Progenitor cell of endocrine pancreas (in vitro differentiated cells): ENCODE measurements at places on chromosomes 5 and 9.

- no peak for DNase-seq
Measured at GRCh38 chr5:137345396-137345795, 153.7 kb downstream of the SPOCK1 start.

DNA sequence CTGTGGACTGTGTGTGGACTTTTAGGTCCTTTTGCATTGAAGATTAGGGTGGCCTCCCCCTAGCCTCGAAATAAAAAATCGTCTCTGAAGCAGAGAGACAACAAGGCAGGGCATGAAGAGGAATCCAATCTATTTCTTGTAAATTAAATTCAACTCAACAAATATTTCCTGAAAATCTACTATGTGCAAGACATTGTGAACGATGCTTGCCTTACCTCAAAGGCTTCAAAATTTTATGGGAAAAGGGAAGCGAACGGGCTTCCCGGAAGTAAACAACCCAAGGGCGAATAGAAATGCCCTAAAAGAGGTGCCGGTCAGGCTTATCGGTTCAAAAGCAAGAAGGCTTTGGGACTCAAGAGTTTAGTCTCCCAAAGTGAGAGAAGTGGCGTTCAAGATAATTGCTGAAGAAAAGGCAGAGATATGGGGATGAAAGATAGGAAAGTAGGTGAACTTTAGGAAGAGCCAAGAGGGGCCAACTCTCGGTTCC lies 525 bp downstream of the KIF24 start:
- DNase-seq = no peak

- no peak for DNase-seq
Measured at GRCh38 chr5:60549841-60550240, 150.1 kb downstream of the DEPDC1B start.

DNA sequence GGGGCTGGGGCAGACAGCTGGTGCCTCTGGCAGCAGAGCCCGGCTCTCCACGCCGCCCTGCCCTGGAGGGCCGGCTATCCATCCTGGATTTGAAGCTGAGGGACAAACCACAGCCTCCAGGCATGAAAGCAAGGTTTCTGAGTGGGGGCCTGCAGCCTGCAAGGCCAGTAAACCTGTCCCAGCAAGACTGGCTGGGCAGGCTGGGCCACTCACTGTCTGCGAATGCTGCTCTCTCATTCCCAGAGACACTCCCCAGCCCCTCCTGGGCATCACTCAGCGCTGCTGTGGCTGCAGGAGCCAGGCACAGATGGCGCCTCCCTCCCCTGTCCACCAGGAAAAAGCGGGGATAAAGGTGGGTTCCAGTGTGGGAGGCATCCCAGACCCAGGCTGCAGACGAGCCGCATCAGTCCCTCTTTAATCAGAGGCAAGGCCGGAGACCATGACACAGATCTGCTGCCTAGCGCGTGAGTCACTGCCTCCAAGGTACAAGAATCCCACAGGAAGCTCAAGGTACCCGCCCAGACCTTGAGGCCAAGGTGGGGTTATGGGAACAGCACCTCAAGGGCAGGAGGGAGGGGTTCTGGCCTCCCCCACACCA lies 118.0 kb downstream of the VAV2 start:
- DNase-seq = no peak

GRCh38 chr9:111728617-111729366 lies 65.9 kb downstream of the SHOC1 start:
- DNase-seq = no peak

GRCh38 chr5:115338851-115339250 lies 42.4 kb upstream of the CCDC112 start:
- DNase-seq = no peak

DNA sequence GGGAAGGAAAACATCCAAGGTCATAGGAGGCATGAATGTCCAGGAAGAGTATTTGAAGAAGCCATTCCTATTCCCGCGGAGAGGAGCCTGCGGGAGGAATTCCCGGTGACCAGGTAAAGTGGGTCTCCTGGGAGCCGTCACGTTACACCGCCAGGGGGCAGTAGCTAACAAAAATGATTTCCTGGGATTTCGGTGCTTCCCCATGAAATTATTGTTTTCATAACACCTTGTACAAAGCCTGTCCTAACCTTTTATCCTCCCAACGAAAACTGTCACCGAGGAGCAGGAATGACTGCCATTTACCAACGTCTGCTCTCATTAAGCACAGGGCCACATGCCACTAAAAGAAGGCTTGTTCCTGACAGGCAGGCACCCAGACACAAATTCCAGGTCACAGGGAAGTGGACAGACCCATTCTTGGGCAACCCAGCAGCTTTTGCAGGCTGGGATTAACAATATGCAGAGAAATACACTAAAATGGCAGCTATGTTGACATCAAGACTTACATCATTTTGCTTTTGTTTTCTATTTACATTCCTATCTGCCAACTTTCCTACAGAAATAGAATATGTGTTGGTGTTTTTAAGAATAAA lies 41.2 kb upstream of the CTSL start:
- DNase-seq = peak; percentile 44

GRCh38 chr9:16262477-16263261 lies 607.8 kb downstream of the BNC2 start:
- DNase-seq = no peak

- DNase-seq = no peak
Measured at GRCh38 chr9:133888809-133889491, 103.2 kb downstream of the VAV2 start.

DNA sequence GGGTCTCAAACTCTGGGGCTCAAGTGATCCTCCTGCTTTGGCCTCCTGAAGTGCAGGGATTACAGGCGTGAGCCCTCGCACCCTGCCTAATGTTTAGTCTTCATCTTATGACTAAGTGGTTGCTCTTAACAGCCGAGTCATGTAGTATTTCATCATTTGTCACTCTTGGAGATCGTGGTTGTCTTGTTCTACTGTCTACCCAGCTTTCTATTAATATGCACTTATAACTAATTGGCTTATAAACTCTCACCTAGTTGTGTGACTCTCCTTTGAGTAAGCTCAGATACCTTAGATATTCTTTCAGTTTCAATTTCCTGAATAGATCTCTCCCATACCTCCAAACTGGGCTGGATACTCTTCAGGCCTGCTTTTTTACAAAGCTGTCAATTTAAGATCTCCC lies 19.9 kb downstream of the SLC44A1 start:
- no peak for DNase-seq

DNA sequence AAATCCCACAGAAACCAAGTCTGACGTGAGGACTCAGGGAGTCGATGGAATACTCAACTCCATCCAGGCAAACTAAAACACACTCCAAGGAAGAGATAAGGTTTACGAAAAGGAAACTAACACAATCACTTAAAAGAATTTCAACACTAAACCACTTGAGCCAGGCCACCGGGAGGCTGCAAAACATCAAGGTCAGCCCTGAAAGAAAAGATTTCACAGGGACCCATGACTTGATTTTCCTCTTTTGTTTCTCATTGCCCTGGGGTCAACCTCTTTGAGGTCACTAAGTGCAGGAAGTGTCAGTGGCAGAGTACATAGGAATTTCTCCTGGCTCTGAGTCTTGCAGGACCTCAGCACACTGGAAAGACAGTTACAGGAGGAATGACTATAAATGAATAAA lies 77.8 kb upstream of the TARS1 start:
- DNase-seq = no peak

GRCh38 chr5:75282581-75282980 lies 45.9 kb upstream of the ANKRD31 start:
- no peak for DNase-seq

- DNase-seq = peak; percentile 21
Measured at GRCh38 chr5:141811287-141812155, 66.7 kb downstream of the PCDH1 start.

DNA sequence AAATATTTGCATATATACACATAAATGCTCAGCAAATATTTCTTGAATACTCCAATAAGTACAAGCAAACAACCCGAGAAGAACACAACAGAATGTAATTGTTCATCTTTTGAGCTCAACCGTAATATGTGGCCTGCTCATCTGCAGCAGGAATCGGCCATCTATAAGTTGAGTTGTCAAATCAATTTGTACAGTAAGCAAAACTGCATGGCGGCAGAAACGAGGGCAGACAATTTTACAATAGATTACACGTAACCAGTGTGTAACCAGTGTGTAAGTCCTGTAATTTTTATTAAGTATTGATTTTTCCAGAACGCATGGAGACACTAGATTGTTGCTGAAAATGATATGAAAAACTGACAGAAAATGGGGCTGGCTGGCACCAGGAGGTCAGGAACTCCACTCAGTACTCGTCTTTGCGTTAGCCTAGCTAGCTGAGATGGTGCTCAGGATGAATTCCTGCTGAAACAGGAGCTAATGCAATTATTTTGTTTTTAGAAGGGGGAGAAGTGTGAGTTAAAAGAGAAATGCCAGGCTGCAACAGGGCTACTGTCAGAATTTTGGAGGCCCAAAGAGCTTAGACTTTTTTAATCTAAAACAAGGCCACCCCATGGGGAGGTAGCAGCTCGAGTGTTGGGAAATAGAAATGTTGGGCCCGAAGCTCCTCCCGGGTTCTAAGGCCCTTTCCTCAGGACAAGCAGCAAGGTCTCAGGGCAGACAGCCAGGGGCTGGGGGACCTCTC lies 682 bp downstream of the DHX29 start:
- no peak for DNase-seq

GRCh38 chr5:139108063-139108824 lies 89.9 kb downstream of the SIL1 start:
- no peak for DNase-seq

- DNase-seq = no peak
Measured at GRCh38 chr5:56534102-56534829, 281.1 kb upstream of the MAP3K1 start.

DNA sequence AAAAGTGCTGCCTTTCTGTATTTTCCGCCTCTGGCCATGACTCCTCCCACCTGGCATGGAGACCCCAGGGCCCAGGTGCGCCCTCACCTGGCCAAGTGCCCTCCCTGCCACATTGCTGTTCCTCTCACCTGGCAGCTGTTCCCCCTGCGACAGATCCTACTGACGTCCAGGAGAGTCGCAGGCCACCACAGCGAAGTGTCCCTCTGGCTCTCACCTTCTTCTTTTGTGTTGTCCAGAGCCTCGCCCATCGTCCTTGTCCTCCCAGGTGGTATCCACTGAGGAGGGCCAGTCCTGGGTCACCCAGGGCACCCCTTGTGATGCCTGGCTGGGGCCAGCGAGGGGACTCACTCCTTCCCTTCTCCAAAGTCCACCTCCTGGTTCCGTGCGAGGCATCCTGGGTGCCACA lies 2.6 kb downstream of the NKD2 start:
- peak; percentile 63 for DNase-seq

DNA sequence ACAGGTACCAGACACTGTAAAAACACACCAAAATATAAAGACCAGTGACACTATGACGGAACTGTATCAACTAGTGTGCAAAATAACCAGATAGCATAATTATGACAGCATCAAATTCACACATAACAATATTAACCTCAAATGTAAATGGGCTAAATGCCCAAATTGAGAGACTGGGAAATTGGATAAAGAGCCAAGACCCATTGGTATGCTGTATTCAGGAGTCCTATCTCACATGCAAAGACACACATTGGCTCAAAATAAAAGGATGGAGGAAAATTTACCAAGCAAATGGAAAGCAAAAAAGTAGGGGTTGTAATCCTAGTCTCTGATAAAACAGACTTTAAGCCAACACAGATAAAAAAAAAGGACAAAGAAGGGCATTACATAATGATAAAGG lies 416.3 kb upstream of the ZNF608 start:
- no peak for DNase-seq

DNA sequence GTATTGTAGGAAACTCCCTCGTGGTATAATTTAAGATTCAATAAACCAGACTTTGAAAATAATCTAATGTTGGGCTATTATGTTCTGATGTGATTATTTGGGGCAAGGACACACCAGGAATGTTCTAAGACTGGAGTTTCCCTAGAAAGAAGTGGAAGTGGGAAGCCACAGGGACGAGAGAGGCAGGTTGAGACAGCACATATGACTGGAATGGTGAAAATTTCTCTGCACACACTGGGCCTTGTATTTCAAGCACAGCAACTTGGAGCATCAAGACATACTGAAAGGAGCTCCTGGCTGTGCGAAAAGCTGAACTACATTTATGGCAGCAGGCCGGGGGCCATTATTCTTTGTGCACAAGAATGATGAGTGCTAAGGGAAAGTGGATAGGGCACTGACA lies 98.2 kb downstream of the CETN3 start:
- no peak for DNase-seq

DNA sequence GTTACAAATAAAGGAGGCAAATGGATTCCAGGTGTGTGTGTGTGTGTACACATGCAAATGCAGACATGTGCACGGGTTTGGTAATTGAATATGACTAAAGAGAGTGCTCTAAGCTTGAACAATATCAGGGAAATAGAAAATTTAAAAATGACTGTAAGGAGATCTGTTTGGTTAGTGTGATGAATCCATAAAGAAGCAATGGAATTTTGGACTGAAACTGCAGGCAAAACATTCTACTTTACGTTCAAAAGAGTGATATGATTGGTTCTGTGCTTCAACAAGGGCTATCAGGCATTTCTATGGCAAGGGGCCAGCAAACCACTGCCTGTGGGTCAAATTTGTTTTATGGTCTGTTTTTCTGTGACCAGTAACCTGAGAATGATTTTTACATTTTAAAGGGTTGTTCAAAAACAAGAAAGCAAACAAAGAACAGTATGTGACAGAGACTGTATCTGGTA lies 332.8 kb upstream of the KLF9 start:
- no peak for DNase-seq

GRCh38 chr9:137294091-137294680 lies 7.9 kb downstream of the NRARP start:
- DNase-seq = no peak

GRCh38 chr9:83472764-83473163 lies 65.4 kb downstream of the FRMD3 start:
- DNase-seq = no peak

DNA sequence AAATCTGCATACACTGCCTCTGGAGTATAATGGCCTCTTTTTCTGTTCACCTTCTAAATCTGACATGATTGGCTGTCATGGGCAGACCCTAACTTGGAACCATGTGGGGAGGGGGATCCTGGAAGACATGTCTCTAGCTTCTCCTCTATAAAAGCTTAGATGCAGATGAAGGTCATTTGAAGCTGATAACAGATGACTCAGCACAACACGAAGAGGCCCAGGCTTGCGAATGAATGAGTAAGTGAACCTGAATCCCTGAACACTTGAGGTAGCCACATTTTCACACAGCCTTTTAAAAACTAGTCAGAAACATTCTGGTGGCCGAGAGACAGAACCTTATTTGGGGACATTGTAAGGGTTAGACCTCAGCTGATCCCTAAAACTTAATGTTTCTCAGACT lies 282.6 kb downstream of the ELAVL2 start:
- DNase-seq = no peak

GRCh38 chr5:53418826-53419658 lies 61.4 kb upstream of the FST start:
- no peak for DNase-seq

- DNase-seq = no peak
Measured at GRCh38 chr5:53537711-53538110, 22.7 kb upstream of the NDUFS4 start.

DNA sequence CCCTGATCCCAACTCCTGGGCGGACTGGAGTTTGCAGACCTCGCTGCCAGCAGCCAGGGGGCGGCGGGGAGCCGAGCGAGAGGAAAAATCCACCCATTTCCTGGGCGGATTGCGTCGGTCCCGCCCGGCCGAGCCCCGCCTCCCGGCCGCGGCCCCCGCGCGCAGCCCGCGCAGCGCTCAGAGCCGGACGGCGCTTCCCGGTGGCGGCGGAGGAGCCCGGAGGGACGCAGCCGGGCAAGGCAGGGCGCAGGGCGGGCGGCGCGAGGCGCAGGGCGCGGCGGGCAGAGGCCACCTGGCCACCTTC lies at the start of gene OLFM1:
OLFM1 (plus strand) TSS at position 180 of the 304 bp plus-strand sequence. CDS start 322 bp downstream, outside the sequence.
- DNase-seq = peak; percentile 53

- no peak for DNase-seq
Measured at GRCh38 chr9:103319979-103320378, 324.8 kb downstream of the CYLC2 start.

GRCh38 chr5:94433397-94434163 lies 184.8 kb downstream of the KIAA0825 start:
- DNase-seq = no peak
